Left renal cortex interstitium (tissue), 4 donors: ENCODE measurements at places on chromosomes 7 and 10.

GRCh38 chr10:65911151-65911835 is 1014.5 kb upstream of the LRRTM3 start:
- no peak for DNase-seq

- no peak for DNase-seq
Observed at GRCh38 chr7:30674420-30674819, 7.8 kb downstream of the CRHR2 start.

- no peak for DNase-seq
Observed at GRCh38 chr10:99427566-99428190, 2.7 kb downstream of the GOT1 start.

GRCh38 chr10:740936-741431 is 51.5 kb upstream of the DIP2C start:
- no peak for DNase-seq

DNA sequence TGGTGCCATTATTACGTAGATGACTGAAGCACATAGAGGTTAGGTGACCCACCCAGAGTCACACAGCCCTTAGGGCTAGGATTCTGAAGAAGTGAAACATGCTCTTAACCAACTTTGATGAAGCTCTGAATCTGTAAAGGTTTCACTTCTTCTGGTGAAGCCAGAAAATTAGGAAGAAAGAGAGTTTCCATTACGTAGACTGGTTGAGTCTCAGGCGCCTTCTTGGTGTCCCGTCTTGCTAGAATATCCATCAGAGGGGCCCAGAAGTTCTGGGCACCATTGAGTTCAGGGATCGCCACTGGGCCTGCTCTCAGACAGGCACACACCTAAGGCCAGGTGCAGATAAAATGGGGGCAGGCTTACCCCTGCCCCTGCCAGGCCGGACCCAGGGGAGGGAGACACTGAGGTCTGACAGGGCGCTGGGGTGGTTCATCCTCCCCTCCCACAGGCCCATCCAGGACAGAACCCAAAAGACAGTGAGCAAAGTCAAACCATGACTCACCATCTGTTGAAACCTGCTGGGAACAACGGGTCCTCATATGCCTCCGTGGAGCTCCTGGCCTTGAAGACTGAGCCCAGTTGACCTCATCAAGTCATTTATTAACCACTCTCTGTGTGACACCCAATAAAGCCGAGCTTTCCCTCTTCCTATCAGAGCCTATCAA is 33.2 kb downstream of the DRGX start:
- no peak for DNase-seq

DNA sequence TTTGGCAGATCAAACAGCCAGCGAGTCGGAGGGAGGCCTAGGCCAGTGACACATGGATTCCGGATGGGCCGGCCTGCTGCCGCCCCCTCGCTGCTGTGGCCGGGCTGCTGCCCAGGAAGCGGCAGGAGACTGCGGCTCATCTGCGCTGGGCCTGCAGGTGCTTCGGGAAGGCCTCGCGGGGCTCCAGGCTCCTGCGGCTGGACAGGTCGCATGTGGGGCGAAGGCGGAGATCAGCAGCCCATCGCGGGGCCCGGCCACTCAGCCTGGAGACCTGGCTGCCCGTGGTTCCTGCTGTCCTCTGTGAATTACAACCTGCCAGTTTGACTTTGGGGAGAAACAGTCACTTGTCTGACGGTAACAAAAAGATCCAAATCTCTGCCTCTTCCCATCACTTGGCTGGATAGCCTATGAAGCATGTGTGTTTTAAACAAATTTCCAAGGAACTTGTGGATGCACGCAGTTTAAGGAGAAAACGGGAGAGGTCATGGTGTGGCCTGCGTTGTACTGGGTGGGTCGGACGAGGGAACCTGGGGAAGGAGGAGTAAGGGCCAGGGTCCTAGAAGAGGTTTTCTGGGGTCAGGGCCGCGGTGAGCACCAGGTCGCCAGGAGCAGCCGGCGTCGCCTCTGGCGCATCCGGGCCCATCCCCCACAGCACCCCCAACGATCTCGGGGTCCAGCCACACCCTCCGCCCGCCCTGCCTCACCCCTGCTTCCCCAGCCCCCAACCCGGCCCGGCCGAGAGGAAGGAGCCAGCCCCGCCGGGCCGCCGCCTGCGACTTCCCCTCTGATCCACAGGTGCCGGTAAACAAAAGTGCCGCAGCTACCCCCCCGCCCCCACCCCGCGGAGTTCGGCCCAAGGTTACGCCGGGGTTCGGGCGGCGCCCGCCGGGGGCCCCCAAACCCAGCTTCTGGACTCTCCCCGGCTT is 1.6 kb downstream of the SPOCK2 start:
- no peak for DNase-seq
